Right hindlimb (tissue), 1 donor: ENCODE measurements at places on chromosomes 7 and 10.

GRCh38 chr7:113548137-113548536, 370.7 kb downstream of the PPP1R3A start:
- no peak for DNase-seq

DNA sequence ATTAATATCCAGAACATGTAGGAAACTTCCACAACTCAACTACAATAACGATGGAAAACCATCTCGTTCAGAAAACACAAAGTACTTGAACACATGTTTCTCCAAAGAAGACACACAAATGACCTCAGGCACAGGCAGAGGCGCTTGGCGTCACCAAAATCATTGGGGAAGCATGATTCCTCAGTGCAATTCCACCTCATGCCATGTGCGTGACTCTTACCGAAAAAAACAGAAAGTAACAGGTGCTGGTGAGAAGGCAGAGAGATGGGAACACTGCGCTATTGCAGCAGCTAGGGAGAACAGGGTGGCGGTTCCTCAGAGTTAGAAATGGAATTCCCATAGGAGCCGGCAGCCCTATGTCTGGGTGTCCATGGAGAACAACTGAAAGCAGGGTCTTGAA, 390.0 kb downstream of the DNAJB6 start:
- no peak for DNase-seq

GRCh38 chr7:27700501-27700900, 37.8 kb upstream of the HIBADH start:
- no peak for DNase-seq

DNA sequence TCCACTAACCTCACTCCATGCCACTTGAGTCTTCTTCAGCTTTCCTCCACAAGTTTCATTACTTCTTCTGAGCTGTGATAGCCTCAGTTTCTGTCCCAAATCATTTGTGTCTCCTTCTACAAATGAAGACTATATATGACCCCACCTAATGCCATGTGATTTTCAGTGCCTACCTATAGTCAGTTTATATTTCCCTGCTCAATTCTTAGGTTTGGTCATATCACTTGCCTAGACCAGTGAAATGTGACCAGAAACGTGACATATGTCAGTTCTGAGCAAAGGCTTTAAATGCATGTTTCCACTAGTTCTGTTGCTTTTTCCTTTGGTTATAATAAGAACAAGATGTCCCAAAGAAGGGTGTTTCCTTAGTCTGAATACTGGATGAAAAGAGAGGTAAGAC, 24.6 kb upstream of the REEP3 start:
- DNase-seq: no peak

DNA sequence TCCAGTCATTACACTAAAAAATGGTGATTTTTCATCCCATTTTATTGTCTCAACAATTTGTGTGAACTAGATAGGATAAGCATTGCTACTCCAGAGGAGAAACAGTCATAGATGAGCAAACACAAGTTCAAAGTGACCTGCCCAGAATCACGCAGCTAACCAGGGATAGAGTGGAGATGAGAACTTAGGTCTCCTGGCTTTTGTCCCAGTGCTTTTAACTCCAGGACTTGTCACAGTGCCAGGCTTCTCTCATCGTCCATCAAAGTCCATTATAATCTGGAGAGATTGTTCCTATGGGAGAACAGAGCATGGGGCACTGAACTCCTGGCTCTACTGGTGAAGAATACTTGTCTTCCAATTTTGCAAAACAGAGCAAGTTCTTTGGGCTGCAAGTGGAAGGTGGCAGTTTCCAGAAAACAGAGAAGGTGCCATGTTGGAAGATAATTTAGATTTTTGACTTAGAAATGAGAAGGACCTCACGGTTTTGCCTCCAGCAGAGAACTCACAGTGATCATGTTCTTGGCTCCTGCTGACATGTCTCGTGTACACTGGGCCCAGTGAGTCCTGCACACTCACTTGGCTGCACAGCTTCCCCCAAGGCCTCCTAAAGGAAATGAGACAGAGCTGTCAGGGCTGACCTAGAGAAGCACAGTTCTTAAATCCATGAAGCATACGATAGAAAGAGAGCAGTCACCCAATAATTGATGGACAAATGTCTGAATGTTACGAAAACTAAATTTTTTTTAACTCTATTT, 322.9 kb upstream of the NRP1 start:
- no peak for DNase-seq

DNA sequence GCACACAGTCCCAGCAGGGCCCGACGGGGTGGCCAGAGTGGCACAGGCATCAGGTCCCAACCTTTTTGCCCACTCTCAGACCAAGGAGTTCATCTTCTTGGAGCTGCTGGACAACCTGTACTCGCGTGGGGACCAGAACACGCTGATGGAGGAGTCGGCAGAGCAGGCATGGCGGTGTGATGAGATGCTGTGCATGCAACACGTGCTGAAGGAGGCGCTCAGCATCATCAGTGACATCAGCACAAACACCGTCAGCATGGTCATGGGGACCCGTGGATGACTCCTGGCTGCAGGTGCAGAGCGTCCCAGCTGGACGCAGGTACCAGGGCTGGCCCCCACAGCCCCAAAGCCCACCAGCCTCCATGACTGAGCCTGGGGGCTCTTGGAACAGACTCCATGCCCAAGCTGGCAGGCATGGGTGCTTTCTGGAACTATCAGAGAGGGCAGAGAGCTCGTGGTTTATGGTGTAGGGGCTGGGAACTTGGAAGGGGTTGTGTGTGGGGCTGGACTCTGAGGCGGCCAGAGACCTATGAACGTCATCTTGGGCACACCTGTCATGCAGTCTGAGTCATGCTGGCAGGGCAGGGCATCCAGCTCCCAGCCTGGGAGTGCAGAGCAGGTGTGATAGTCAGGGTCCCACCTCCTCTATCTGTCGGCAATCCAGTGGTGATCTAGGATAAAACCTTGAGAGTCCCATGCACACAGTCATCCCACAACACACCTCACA, 8.2 kb upstream of the MTPAP start:
- DNase-seq: no peak

- no peak for DNase-seq
Observed at GRCh38 chr10:3876350-3876962, 91.4 kb upstream of the KLF6 start.

GRCh38 chr10:38143587-38143986, 49.5 kb downstream of the ZNF37A start:
- no peak for DNase-seq

DNA sequence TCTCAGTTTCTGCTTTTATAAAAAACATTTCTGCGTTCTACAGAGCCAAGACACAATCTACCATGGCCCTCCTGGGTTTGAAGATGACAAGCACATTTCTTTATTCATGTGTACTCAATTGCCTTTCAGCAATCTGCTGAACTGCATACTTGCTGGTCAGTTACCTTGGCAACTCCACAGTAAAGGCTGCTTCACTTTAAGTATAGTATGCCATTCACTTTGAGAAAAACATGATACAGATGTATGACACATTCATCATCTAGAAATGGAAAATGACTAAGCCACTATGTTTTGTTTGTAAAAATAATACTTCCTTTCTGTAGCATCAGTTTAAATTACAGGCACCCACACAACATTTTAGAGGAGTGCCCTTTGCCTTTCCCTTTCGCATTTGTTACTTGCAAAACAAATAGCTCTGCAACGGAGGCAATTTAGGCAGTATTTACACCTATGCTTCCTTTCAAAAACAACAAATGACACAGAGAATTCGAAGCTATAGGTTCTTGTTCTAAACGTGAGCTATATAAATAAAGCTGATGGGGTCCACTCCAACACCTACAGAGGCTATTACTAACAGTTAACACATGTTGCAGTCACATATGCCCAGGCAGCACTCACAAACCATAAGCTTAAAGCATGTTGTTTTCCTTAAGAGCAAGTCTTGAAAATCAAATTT, 23.5 kb downstream of the SGCE start:
- DNase-seq: no peak

DNA sequence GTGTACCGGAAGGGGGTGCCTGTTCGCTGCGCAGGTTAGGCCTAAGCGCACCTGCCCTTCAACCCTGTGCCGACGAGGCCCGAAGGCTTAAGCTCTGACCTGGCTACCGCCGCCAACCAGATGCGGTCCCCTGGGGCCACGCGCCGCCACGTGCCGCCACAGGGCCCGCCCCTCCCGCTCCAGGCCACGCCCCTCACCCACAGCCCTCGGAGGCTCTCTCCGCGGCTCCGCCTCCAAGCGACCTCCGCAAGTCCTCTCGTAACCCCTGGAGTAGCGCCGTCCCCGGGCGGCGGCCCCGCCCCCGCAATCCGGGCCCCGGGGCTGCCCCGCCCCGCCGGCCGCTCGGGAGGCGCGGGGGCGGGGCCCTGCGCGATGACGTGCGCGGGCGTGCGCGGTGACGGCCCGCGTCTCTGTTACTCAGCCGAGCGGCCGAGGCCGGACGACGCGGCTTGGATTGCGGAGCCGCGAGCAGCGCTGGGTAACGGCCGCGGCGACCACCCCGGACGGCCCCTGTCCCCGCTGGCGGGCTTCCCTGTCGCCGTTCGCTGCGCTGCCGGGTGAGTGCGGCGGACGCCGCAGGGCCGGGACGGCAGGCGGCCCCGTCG, at the start of gene MAPK8:
TSS of gene MAPK8 (plus strand) at position 413 of the 605 bp plus-strand sequence. CDS start 94,984 bp downstream, outside the sequence.
- DNase-seq: peak; percentile 90

DNA sequence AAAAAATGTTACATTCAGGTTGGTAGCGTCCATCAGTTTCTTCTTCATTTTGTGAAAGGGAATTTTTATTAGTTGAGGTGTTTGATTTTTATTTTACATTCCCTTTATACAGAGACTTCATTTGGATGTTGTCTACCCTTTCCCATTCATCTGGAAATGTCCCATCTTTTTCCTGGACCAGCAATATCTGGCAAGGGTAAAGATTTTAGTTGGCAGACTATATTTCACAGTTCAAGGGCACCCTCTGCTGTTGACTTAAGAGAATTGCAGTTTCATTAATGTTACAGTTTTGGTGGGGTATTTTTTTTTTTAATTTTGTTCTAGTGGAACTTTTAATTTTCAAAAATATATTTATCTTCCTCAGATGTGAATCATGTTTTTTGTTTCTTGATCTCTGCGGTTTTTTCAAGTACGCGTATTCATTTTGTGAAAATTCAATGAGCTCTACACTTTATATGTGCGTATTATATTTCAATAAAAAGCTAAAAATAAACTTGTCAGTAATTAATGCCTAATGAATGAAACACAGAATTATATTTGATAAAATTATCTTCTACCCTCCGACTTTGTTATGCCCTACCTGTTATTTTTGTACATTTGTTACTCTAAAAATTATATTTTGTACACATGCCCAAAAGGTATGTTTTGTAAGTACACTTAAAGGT, 97.9 kb upstream of the KLF14 start:
- DNase-seq: no peak

DNA sequence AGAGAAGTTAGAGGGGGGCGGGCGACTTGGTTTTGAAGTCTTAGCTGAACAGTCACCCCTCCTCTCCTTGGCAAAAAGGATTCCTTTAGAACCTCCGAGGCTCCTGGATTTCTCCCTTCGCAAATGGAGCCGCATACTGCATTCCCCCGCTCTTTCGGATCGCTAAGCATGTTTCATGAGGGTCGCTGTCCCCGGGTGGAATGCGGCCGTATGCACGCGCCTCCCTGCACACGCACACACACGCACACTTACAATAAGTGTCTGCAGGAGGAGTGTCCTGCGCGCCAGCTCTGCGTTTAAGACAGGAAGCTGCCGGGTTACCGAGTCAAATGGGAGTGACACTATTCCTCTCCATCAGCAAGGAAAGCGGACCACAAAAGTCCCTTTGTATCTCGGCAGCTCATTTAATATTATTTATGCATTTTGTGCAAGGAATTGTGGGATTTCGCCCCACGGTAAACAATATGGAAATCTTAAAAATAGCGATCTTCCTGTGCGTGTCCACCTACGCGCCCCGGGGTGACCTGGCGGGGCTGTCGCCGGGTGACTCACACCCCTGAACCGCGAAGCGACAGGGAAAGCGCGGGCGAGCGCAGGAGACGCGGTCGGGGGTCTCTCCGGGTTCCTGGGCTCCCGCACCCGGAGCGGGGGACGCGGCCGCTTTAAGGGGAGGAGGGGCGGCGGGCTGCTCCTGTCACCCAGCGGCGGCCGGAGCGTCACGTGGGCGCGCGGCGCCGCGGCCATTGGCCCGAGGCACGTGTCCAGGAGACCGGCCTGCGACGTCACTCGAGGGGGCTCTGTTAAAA, 988 bp upstream of the EN2 start:
- peak; percentile 88 for DNase-seq

GRCh38 chr7:48610705-48611104, 313.6 kb upstream of the CDC14C start:
- DNase-seq: no peak

DNA sequence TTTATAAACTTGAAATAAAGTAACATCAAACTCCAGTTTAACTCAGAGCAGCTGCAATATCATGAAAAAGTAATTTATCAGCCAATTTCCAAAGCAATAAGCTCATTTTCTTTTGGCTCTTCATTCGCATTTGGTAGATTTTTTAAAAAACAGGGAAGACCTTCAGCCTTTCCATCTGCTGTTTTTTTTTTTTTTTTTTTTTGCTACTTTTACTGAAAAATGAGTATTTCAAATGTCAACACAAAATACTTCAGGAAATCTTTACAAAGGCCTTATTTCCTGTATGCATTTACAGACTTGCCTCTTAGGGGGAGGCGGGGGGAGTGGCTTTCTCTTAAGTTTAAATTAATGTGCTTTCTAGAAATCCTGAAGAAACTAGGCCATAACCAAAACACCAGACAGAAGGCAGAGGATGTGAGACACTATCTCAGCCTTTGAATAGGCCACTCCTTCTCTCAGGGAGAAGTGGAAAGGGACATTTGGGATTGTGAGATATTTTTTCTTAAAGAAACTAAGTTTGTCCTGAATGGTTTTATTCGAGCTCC, 91.8 kb downstream of the COL28A1 start:
- DNase-seq: no peak

DNA sequence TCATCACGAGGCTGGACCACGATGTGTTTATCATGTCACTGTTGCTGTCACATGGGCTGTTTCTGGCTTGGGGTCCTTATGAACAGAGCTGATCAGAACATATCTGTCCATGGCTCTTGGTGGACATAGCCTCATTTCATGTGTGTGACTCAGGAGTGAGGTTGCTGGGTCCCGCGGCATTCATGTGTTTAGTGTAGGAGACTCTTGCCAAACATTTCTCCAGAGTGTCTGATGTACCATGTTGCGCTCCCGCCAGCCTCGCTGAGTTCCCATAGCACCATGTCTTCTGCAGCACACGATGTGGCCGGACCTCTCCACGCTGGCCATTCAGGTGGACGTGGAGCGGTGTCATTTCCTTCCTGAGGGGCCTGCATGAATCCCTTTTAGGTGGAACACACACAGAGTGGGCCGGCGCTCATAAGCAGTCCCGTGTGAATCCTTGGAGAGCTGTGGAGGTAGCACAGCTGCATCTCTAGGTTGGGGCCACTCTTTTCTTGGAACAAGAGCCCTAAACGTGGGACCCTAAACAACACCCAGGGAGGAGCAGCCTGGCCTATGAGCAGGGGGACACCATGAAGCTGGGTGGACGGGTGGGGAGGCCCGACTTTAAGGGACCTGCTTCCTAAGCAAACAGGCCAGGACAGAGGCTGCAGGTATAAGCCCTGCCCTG, 134.6 kb downstream of the LHPP start:
- DNase-seq: no peak
